Right ventricle myocardium superior (tissue), 1 donor: ENCODE measurements at places on chromosomes 1 and 21.

- DNase-seq: no peak
Measured at GRCh38 chr1:12585536-12585935, 32.5 kb downstream of the DHRS3 start.

DNA sequence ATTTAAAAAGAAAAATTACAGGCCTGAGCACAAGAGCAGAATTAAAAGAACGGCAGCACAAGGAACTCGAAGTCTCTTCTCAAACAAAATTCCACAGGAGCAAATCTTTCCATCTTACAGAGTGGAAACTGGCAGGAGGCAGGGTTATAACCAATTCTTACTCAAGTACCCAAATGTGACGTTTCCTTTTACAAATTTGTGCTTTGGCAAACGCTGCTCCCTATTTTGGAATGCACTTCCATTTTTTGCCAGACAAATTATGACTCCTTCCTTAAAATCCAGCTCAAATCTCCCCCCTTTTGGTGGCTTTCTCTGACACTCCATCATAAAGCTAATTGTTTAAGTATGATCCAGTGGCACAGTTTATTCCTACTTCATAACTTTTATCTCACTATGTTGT lies 7.8 kb downstream of the ERI3 start:
- DNase-seq: no peak

DNA sequence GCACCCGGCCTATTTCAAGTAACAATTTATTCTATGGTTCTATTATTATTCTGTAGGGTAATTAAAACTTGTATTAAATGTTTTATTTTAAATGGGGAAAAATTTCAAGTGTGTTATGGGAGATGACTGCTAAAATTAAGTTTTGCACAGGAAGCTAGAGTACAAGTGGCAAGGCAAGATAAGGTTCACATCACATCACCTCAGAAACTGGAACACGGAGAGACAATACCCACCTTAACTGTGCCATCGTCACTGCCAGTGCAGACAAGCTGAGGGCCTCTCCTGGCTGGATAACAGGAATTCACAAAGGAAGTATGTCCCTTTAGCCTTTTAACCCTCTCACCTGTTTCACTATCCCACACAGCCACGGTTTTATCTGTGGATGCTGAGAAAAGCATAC lies 7.6 kb downstream of the SNRNP40 start:
- DNase-seq: no peak

GRCh38 chr1:46643368-46643775 lies 24.8 kb downstream of the ATPAF1 start:
- no peak for DNase-seq

- DNase-seq: peak; percentile 80
Measured at GRCh38 chr1:17624611-17625233, 85.2 kb downstream of the ARHGEF10L start.

- no peak for DNase-seq
Measured at GRCh38 chr1:119653839-119654170, 5.7 kb upstream of the ZNF697 start.

- no peak for DNase-seq
Measured at GRCh38 chr1:185850366-185850765, 116.2 kb downstream of the HMCN1 start.

GRCh38 chr1:182890927-182891610 lies 51.9 kb downstream of the DHX9 start:
- no peak for DNase-seq

DNA sequence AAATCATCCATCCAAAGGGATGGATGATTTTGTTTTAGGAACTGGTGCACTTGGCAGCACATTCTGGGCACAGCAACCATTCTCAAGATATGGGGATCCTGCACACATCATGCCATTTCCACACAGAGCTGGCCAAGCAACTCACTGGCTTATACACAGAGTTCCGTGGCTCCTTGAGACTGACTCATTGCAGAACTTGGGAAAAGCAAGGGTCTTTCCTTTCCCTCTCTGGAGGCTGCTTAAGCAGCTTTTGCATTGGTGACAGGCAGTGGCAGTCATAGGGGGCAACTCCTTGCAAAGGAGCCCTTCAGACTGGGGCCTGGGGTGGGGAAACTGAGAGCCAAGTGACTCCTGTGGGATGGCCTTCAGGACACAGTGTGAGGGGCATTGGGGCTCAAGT lies 1.9 kb upstream of the MAD2L2 start:
- no peak for DNase-seq

- no peak for DNase-seq
Measured at GRCh38 chr1:52670604-52671003, 27.5 kb downstream of the COA7 start.

DNA sequence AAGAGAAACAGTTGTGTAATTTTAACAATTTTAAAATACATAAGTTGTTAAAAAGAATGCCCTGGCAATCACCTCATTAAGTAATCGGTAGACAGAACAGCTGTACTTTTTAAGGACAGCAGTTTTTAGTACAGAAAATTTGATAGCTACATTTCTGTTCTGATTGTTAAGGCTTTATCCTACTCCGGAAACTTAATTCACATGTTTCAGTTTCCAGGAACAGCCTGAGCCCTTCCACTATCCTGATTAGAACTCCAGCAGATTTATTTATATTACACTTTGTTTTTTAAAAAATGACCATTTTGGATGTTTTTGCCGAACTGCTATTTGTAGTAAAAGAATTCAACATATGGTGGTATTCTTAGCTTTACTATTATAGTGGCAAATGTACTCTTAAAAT lies 8.7 kb downstream of the PRRC2C start:
- DNase-seq: no peak

- DNase-seq: no peak
Measured at GRCh38 chr21:36419241-36419640, 34.0 kb downstream of the CHAF1B start.

- peak; percentile 40 for DNase-seq
Measured at GRCh38 chr21:43701936-43702784, 16.8 kb upstream of the PDXK start.

GRCh38 chr21:27369978-27370571 lies 403.2 kb upstream of the ADAMTS5 start:
- no peak for DNase-seq
